ENCODE measurements at places on chromosomes 3 and 15.

- no peak for DNase-seq
Observed at GRCh38 chr3:71433631-71434030, 149.9 kb downstream of the FOXP1 start.

- DNase-seq = no peak
Observed at GRCh38 chr3:12049675-12050074, 45.5 kb downstream of the SYN2 start.

- no peak for DNase-seq
Observed at GRCh38 chr3:140341817-140342403, 336.0 kb upstream of the TRIM42 start.

GRCh38 chr15:89206908-89207331 lies 14.5 kb downstream of the RLBP1 start:
- DNase-seq = peak; percentile 72

DNA sequence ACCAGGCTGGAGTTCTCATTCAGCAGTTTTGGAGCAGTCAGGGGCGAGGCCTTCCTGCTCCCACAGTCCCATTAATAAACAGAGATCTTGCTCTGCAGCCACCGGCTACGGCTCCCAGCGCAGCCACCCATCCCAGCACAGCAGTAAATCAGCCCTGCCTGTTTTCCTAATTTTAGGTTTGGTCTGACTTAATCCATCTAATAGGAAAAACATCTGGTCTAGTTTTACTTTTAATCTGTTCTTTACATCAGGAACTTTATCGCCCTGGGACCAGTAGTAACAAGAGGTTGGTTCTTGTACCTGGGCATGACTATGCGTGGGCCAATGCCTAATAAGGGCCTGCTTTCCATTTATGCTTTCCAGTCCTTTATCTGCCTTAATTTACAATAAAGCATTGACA lies 264.0 kb upstream of the DPH6 start:
- no peak for DNase-seq

DNA sequence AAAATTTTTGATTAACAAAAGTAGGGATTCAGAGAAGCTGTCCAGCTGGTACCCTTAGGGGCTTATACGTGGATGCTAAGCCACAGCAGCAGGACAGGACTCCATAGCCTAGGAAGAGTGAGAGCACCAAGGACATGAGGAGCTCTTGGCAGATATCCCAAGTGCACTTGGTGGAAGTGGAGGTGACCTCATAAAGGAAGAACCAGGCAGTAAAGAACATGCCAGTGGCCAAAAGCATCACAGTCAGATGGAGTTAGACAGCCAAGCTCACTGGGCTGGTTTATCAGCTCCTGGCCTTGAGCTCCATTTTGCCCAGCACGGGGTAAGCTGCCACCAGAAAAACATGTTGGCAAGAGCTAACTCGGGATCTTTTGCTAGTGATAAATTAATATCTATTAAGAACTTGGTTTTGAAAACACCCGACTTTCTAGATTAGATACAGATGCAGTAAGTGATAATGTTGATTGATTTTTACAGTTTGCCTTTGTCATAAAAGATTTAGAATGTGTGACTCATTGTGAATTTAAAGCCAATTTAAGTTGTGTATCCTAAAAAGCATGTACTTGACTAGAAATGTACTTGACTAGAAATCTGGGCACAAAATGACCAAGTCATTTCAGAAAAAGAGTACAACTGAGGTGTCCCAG lies 108.0 kb downstream of the CMSS1 start:
- no peak for DNase-seq

DNA sequence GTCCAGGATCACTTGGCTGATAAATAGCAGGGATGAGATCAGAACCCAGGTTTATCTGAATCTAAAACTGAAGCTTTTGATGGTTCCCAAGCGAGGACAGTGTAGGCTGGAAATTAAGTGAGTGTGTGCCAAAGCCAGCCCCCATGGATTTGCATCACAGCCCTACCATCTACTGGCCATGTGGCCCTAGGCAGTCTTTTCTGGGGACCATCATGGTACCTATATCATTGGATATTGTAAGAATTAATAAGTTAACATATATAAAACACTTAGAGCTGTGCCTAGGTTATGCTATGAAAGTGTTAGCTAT lies 32.8 kb upstream of the SSR3 start:
- DNase-seq = no peak

- no peak for DNase-seq
Observed at GRCh38 chr3:10627884-10628572, 122.6 kb upstream of the ATP2B2 start.

DNA sequence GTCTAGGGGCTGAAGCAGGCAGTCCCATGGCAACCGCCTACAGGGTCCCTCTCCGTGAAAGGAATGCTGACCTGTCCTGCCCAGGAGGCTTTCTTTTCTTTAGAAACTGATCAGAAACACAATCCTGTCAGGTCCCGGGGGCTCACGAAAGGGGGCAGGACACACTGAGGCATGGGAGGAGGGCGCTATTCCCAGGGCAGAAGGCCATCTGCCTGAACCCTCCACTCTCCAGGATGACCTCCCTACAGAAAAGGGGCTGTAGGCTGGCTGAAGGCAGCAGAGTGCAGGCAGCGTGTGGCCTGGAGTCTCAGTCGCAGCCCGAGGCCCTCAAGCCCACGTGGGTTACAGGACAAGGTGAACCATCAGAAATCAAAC lies 18.4 kb upstream of the LRRK1 start:
- no peak for DNase-seq

- DNase-seq = no peak
Observed at GRCh38 chr15:41827290-41827879, 507 bp upstream of the JMJD7 start.

DNA sequence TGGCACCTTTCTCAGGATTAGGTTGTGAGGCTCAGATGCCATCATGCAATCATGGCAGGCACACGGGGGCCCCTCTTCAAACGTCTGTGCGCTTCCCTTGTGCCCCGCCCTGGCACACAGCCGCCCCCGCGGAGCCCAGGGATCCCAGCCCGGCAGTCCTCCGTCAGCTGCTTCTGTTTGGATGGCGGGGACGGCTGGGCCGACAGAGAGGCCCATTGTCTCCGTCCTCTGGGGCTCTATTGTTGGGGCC lies 849 bp upstream of the HDAC11 start:
- DNase-seq = peak; percentile 43

DNA sequence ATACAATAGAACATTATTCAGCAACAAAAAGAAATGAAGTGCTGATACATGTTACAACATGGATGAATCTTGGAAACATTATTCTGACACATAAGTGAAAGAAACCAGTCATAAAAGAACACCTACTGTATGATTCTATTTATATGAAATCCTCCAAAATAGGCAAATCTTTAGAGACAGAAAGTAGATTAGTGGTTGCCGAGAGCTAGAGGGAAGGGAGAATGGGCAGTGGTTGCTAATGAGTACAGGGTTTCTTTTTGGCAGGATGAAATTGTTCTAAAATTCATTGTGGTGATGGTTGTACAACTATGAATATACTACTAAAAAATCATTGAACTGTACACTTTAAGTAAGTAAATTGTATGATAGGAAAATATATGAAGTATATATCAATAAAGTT lies 6.3 kb upstream of the LRRC58 start:
- no peak for DNase-seq

All from activated T-cell treated with anti-CD3 and anti-CD28 coated beads for 48 hours (primary cell).